ENCODE measurements at places on chromosomes 2 and 18. TPM values are rescaled to one million over a fixed set of nuclear protein-coding genes. Genes with fewer than 3 reads are reported as not detected.
A peak's percentile ranks its signal among the peaks of the same experiment; 100 is the strongest.

GRCh38 chr2:105721991-105722511 lies 22.7 kb upstream of the NCK2 start:
- DNase-seq, result no peak

DNA sequence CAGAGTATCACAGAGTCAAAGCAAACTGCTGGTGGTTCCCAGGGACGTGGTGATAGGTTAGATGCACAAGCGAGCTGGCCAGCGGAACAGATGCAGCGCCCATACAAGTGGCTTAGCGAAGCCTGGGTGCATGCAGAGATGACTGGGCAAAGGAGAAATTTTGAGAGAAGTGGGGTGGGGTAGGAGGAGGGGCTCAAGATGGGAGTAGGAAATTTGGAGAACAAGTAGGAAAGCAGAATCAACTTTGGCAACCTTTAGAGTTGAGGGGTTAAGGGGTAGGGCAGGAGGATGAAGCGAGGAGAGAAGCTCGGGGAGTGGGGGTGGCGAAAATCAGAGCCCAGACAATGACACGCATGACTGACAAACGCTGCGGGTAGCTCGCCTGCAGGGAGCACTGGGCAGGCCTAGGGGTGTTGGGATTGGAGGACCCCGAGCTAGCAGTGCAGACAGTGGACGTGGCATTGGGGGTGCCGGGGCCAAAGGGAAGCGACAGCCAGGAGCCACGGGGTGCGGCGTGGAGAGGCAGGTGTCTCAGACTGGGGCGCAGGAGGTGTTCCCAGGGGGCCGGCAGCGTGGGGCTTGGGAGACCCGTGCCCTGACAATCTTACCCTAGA lies 431 bp downstream of the FAM98A start:
- peak; percentile 63 for DNase-seq

DNA sequence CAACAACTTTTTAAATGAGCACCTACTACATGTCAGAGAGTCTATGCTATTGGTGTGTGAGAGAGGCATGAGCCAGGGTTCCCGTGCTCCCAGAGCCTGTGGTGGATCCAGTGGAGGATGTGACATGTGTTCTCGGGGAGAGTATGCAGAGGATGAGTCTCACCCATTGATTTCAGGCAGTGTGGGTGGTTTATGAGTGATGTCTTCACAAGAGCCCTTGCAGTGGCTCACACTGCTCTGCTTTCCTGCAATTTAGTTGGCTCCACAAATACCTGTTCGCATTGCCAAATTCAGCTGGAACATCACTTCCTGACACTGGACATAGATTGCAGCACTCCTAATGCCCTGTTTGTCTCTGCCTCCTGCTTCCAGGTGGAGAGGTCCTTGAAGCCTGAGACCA lies 243.6 kb upstream of the CXCR4 start:
- no peak for DNase-seq

DNA sequence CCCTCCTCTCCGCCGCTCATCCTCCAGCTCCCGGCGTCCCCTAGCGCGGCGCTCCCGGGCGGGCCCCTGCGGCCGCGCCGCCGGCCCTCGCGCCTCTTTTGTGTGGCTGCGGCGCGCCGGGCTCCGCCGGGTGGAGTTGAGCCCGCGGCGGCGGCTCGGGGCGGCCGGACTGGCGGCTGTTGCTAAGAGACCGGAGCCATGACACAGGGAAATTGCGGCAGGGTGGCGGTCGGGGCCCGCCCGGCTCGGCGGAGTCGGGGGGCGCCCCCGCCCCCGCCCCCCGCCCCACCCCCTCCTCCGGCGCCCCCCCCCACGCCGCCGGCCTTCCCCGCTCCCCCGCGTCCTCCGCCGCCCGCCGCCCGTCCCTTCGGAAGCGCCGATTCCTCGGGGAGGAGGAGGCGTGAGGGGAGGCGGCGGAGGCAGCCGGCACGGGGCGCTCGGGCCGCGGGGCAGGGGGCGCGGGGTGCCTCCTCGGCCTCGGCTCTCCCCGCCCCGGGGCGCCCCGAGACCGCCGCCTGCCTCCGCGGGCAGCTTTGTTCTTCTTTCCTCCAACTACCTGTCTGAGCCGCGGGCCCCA lies at the start of gene TMEM200C:
TMEM200C (minus strand) TSS at position 224 of the 577 bp plus-strand sequence. CDS start 3,459 bp downstream, outside the sequence.
- DNase-seq, result no peak

DNA sequence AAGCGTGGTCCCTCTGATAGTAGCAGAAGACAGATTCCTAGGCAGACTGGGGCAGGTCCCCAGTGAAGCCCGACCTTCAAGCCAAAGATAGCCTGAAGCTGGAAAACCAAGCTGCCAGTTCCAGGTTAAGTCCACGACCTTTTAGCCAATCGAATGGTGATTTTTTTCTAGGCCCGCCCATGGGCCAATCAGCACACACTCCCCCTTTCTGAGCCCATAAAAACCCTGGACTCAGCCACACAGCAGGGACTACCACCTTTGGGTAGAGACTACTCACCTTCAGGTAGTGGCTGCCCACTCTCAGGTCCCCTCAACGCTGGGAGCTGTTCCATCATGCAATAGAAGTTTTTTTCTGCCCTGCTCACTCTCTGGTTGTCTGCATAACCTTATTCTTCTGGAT lies 14.5 kb upstream of the ADI1 start:
- DNase-seq, result no peak

DNA sequence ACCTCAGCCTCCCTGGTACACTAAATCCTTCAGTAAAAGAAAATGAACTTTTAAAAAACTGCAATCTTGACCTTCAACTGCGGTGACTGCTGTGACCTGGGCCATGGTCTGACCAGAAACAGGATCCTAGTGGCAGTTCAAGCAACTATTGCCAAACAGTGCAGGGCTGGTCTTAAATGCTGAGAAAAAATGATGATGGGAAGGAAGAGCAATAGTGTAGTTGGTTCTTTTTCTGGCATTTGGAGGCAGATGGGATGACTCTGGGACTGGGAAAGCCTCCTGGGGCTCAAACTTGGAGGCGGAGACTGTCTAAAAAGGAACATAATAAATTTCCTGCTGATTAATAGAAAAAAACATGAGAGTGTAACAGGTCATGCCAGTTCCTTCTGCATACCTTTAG lies 45.4 kb downstream of the CHN1 start:
- DNase-seq, result no peak

- no peak for DNase-seq
Measured at GRCh38 chr18:28529644-28530043, 352.7 kb upstream of the CDH2 start.

- DNase-seq, result peak; percentile 38
Measured at GRCh38 chr2:135948642-135949355, 36.6 kb downstream of the DARS1 start.

DNA sequence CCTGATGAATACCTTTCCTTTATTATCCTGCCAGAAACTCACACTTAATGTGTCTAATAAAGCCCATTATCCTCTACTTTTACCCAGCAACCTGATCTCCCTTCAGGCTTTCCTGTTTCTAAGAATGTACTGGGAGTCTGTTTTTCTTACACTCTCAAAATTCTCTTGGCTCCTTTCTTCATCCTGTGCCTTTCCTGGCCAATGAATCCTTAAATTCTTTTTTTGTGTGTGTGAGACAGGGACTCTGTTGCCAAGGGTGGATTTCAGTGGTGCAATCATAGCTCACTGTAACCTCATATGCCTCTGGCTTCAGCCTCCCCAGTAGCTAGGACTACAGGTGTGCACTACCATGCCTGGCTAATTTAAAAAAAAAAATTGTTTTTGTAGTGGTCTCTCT lies 72.7 kb downstream of the MAP2 start:
- DNase-seq, result no peak

DNA sequence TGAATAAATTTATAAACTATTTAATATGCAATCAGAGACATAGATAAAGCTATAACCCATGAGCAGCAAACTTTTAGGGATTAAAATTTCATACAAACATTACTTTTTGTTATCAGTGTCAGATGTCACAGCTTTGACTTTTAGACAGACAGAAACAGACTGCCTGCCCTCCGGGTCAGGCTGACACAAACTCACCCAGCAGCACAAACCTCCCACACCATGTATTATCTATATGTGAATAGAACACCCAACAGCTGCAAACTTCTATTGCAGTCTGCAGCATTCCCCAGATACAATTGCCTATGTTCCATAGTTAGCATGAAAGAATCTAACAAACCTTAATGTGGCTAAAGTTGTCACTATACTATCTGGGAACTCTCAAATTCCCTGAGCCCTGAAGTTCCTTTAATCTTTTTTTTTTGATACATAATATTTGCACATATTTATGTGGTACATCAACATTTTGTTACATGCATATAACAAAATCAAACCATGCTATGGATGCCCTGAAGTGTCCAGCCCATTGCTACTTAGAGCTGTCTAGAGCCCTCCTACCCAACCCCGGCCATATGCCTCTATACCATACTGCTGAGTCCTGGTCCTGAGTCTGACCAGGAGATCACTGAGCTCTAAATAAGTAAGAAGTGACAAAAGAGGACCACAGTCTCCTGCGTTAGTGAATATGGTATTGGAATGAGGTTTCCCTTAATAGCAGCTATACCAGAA lies 214.4 kb downstream of the ZNF385B start:
- no peak for DNase-seq

DNA sequence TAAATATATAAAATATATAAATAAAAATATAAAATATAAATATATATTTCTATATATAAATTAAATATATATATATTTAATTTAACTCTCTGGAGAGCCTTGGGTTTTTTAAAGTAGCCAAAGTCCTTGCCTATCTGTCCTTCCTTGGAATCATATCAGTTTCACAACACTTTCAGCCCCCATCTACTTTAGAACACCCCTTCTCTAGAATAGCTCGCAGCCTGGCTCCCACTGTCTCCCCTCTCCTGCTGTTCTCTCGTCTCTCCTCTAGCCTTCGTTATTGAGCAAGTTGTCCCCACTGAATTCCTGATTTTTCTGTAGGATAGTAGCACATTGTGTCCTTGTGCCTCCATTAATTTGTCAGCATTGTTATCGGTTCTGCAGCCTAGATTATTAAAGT lies 677.0 kb downstream of the RNF144A start:
- DNase-seq, result no peak

- no peak for DNase-seq
Measured at GRCh38 chr2:145399131-145399530, 879.2 kb upstream of the ZEB2 start.

DNA sequence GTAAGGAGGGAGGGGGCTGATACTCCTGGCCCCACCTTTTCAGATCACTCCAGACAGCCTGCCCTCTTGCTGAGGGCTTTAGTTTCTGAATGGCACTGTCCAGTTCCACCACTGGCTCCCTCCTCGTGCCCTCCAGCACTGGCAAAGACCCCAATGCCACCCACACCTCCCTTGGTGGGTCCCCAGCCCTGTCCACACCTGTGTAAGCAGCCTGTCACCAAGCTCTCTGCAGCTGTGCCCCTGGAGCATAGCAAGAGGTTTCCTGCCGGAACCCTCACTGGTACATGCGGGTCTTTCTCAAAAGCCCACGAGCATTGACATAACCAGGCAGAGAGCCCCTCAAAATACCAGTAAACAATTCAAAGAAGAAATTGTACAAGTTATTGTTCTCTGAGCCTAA lies 17.6 kb upstream of the KIF1A start:
- no peak for DNase-seq

DNA sequence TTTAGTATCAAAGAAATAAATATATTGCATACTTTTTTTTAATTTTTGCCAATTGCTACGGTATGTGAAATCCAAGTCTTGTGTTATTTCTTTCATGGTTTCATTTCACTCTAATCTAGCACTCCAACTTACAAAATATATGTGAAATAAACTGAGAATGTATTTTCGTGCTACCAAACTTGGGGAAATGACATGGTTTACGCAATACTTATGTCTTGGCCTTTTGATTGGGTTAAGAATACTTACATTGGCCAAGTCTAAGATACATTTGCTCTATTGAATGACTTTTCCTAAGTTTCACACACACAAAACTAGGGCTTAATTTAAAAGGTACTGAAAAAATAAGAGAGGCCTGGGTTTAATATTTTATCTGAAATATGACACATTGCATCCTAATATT lies 80.5 kb downstream of the VRK2 start:
- DNase-seq, result no peak

GRCh38 chr2:119598596-119599263 lies 54.5 kb downstream of the CFAP221 start:
- DNase-seq, result no peak

GRCh38 chr18:64539847-64540246 lies 391.0 kb upstream of the LINC00305 start:
- DNase-seq, result no peak

DNA sequence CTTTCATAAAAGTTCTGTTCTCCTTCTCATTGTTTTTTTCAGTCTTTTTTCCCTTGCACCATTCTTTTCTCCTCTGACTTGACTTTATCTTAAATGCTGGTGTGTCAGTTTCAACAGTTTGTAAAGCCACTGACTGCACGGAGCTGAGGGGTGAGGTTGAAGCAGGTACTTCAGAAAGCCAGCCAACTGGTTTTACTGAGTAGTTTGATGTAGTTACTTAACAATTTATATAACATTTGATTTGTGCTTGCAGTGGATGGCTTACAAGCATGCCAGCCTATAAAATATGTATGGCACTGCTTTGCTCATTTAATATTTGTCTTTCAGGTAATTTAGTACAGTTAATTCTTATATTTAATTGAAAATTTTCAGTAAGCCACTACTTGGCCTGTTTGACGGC lies 55.4 kb downstream of the FAM171B start:
- no peak for DNase-seq

GRCh38 chr2:191637182-191638078 lies 40.5 kb upstream of the NABP1 start:
- DNase-seq, result no peak

The NEB gene
- 0.31 TPM for total RNA-seq

The SRSF7 gene
- total RNA-seq, result 236 TPM

The GCG gene
- total RNA-seq, result not detected

The NEU4 gene
- total RNA-seq, result 1.2 TPM

The FMNL2 gene
- total RNA-seq, result 0.34 TPM

The C2orf42 gene
- total RNA-seq, result 36.0 TPM

All from activated naive CD4-positive, alpha-beta T cell treated with anti-CD3 and anti-CD28 coated beads, Interleukin-2, amount 50 U/mL, for 72 hours (primary cell).